ENCODE measurements at places on chromosomes 2 and 18.
A peak's percentile ranks its signal among the peaks of the same experiment; 100 is the strongest.

DNA sequence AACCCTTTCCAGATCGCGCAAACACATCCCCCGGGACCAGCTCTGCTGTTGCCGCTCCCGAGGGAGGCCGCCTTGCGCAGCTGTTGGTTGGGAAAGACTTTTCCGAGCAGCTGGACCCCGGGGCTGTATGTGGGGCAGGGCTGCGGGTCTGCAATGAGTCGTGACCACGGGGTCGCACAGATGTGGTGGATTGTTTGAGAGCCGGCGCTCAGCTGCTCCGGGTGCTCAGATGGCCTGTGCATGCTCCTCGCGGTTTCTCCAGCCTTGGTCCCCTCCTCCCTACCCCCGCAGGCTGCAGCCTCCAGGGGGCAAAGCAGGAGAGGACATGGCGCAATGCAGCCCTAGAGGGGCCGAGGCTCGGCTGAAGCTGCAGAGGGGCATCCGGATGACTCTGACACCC is 105.2 kb upstream of the OTOS start:
- no peak for DNase-seq

- DNase-seq: no peak
Observed at GRCh38 chr18:52367953-52368742, 28.2 kb downstream of the DCC start.

DNA sequence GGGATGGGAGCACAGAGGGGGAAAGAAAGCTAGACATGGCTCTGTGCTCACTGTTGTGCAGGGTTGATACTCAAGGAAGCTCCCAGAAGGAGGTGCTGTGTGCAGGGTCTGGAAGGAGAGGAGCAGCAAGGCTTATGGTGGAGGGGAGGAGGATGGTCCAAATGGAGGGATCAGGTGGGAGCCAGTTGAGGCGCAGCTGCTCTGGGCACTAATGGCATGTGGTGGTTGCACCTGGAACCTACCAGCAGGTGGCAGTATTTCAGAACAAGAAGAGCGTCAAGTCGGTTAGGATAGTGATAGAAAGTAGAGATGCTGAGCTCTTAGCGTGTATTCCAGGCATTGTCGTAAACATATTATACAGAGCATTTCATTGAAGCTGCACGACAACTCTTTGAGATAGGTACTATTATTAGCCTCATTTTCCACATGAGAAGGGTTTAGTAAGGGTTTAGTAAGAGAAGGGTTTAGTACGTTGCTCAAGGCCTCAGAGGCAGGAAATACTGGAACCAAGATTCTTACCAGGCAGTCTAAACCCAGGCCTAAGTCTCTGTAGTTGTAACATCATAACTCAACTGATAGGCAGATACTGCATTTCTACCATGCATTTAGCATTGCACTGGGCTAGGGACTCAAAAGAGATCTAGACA is 223.7 kb downstream of the CYP26B1 start:
- DNase-seq: no peak

DNA sequence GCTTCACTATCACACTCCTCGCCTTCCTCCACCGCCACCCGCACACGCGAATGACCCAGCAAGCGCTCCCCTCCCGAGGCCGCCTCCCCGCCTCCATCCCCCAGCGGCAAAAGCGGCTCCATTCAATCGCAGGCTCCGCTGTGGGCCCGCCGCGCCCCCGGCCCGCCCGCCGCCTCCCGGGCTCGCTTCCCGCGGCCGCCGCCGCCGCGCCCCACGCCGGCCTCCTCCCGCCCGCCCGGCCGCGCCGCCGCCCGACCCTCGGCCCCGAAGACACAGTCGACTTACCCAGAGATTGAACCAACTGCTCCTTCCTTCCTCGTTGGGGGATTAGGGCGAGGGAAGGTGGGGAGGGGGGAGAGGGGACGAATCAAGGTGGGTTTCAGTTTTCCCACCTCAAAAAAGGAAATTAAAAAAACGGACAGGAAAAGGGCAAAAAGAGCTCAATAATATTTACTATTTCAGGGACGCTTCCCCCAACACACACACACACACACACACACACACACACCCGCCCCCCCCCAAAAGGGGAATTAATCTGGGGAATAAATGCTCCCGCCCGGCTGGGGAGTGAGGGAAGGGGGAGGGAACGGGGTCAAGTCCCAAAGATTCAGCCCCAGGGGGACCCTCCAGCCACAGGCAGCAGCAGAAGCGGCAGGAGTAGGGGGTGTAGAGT is 743 bp downstream of the XPO1 start:
- peak; percentile 10 for DNase-seq

DNA sequence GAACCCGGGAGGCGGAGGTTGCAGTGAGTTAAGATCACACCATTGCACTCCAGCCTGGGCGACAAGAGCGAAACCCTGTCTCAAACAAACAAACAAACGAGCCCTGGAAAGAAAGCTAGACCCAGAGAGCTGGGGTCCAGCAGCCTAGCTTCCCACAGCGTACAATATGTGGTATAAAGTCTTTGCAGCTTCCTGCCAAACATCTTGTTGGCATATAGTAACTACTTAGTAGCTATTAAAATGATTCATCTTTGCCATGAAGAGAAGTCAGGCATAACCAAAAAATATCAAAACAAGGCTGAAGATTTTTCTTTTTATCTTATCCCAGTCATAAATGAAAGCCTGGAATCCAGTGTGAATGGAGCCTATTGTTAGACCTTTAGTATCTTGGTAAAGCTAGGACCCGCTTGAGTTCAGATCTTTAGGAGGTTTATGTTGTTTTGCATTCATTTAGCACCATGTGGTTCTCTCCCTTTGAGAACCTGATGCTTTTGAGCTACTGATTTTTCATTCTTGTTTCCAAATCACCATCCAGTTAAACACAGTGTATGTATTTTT is 139.7 kb upstream of the NOSTRIN start:
- DNase-seq: no peak

GRCh38 chr2:205482399-205483081 is 199.8 kb upstream of the NRP2 start:
- no peak for DNase-seq

- no peak for DNase-seq
Observed at GRCh38 chr18:24662412-24662821, 202.0 kb downstream of the HRH4 start.

DNA sequence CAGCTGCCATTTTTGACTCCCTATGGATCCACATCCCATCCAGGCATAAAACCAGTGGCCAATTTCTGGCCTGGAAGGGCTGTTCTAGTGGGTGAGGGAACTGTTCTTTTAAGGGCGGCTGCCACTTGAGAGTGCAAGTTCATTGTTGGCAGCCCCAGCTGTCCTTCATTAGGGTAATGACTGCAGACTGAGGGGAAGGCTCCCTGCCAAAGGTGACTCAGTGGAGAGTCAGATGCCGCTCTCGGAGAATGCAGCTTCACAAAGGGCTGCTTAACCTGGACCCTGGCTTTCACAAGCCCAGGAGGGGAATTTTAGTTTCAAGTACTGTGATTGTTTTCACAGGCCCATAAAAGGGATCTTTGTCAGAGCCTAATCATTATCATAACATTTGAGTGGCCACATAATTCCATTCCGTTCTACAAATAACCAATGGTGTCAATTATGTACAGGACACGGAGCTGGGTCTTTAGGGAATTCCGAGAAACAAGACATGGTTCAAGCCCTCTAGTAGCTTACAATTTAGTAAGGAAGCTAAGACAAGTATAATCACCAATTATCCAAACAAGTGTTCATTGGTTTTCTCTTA is 235.7 kb downstream of the CDCA7 start:
- no peak for DNase-seq

- DNase-seq: no peak
Observed at GRCh38 chr2:98775146-98775986, 44.4 kb upstream of the MGAT4A start.

- DNase-seq: no peak
Observed at GRCh38 chr2:72623481-72623880, 202.4 kb downstream of the EXOC6B start.

DNA sequence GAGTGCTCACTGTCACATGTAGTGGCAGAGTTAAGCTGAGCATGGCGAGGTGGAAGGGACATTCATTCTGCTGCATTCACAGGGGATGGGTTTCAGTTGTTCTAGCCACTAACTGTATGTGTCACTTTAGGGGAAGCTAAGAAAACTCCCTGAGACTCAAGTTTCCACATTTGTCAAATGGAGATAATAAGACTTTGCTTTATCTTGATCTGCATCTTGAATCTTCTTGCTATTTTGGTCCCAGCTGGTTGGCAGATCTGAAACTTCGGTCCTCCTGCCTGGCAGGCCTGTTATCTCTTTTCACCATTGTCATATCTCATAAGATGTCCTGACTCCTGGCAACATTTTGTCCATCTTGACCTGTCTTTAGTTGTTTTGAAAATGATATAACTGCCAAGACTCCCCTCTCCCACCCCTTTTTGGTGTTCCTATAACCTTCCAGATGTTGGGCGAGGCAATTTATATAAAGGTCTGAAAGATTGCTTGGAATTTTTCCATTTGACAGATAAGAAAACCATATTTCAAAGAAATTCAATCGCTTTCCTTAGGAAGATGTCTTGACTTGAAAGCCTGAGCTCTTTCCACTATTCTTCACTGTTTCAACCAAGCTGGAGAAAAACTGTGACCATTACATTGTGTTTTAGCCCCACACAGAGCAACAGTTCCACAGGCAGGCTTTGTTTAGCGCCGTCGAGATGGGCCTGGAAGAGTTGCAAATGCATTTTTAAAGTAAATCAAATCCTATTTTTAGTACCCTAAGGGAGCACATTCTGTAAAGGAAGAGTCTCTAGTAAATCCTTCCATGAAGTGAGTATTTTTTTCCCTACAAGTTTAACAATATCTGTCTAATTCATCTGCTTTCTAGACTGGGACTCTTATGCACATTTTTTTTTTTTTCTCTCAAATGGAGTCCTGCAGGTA is 33.4 kb downstream of the MYCN start:
- no peak for DNase-seq

DNA sequence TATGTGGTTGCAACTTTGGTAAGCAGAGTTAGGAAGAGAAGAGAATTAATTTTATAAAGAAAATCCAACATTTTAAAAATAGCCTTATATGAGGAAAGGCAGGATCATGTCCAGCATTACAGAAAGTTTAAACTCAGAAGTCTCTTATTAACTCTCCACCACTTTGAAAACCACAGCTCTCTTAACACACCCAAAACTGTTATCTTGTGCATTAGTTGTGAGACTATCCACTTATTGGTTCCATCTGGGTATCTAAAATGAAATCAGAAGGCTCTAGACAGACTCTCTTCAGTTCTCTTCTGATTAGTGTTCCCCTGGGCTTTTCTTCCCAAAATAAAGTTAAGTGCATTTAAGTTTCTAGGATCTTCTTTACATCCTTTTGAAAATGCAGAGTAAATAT is 251.5 kb downstream of the TXNL1 start:
- DNase-seq: no peak

GRCh38 chr18:32328974-32329373 is 139.1 kb downstream of the MEP1B start:
- no peak for DNase-seq

GRCh38 chr2:42049221-42050009 is 1.6 kb downstream of the PKDCC start:
- DNase-seq: no peak

GRCh38 chr18:58847383-58848071 is 17.1 kb upstream of the ZNF532 start:
- DNase-seq: no peak

GRCh38 chr2:101808006-101808562 is 110.6 kb downstream of the MAP4K4 start:
- DNase-seq: no peak

GRCh38 chr2:158458617-158458920 is 1.8 kb downstream of the PKP4 start:
- DNase-seq: no peak

- no peak for DNase-seq
Observed at GRCh38 chr2:239227661-239228371, 173.0 kb downstream of the HDAC4 start.

GRCh38 chr2:37340637-37341036 is 3.8 kb upstream of the QPCT start:
- DNase-seq: no peak

DNA sequence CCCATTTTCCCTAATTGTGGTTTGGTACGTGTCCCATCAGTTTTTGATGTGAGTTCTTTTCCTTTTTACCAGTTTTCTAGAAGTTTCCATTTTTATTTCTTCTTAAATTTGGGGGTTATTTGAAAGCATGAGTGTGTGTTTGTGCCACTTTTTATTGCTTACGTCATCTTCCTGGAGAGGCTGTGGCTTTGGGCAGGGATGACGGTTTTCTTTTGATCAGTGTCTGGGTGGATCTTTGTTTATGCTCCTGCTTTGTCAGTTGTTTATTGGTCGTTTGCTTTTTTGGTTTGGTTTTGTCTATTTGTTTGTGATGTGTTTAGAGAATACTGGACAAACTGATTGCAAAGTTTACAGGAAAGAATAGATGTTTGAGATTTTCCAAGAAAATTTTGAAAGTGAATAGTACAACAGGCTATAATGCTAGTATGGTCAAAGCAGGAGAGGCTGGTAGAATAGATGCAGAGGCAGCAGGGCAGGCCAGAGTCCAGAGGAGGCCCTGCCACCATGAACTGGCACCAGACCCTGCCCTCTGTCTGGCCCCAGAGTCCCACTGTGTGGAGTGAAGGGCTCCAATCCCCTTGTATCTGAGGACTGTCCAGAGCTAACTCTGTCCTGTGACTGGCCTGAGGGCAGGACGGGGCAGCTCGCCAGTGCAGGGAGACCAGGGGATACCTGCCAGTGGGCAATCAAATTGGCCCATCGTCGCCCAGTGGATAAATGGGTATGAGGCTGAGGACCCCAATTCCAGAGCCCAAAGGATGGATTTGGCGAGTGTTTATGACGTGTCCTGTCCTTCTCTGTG is 23.4 kb upstream of the SNED1 start:
- DNase-seq: no peak

GRCh38 chr2:67833632-67834031 is 229.2 kb downstream of the C1D start:
- no peak for DNase-seq

- DNase-seq: no peak
Observed at GRCh38 chr2:8627692-8628085, 54.2 kb upstream of the ID2 start.

DNA sequence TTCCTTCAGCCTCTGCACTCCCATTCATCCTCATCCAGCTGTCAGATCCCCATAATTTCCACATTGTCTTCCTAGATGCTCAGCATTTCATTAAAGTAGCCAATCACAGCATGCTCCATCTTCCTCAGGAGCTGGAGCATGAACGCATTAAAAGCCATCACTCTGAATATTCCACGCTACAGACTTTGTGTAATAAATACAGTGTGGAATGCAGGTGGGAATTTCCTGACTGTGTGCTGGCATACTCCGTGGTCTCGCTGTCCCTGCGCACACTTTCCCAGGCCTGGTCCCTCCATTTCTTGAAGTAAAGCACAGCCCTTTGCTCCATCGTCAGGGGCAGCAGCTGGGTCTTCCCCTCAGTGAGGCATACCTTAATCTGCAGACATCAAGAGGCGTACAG is 123.7 kb upstream of the NCK2 start:
- no peak for DNase-seq

GRCh38 chr2:55418072-55418471 is 1.6 kb downstream of the CCDC88A start:
- DNase-seq: no peak

DNA sequence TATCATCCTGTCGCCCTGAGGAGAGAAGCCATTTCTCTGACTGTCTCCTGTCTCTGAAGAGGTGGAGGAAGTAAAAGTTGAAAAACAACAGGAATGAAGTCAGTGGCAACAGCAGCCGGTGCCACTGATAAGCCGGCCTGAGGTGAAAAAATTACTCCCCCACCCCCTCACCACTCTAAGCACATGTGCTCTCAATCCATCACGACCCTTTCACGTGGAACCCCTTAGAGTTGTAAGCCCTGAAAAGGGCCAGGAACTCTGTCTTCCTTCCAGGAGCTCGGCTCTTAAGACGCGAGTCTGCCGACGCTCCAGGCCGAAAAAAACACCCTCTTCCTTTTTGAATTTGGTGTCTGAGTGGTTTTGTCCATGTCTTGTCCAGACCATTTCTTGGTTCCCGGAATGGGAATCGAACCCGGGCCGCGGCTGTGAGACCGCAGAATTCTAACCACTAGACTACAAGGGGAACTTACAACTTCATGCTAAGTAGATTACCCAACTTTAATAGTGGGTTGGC is 40.7 kb upstream of the TRIM43 start:
- no peak for DNase-seq
